GOT3 (cell line): ENCODE measurements at places on chromosomes 12 and 14.

GRCh38 chr12:71008616-71009015 is 88.1 kb upstream of the PTPRR start:
- DNase-seq: no peak

DNA sequence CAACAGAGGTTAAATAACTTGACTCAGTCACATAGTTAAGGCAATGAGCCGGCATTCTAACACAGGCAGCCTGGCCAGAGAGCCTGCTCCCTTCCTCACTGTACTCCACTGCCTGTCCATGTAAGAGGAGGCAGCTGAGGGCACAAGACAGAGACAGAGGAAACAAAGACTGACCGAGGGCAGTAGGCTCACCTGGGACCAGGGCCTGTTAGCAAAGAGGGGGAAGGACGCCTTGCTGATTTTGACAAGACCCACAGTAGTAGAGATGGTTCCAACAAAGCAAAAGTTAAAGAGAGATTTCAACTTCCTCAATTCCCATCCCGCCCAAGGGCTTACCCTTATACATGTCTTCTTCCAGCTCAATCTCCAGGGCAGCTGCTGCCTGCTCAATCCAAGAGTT is 26.5 kb downstream of the OTUB2 start:
- no peak for DNase-seq

GRCh38 chr12:54859502-54859901 is 5.2 kb downstream of the MUCL1 start:
- DNase-seq: no peak

- DNase-seq: peak; percentile 24
Measured at GRCh38 chr14:77988970-77989369, 181.2 kb upstream of the NRXN3 start.

GRCh38 chr14:92647797-92648279 is 100.6 kb downstream of the LGMN start:
- no peak for DNase-seq

GRCh38 chr12:20370014-20370386 is 1.7 kb downstream of the PDE3A start:
- no peak for DNase-seq

DNA sequence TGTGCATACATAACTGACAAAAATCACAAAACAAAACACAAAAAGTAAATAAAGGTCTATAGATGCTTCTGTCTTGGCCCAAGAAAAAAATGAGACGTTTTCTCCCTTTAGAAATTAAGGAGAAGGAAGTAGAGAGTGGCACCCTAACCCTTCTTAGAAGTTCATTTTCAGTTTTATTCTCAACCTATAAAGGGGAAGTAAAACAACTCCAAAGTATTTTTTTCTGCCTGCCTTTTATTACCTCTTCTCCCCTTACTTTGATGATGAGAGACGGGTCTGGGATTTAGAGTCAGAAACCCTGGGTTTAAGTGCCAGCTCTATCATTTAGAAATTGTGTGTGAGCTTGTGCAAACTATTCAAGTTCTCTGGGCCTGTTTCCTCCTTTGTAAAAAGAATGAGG is 2.8 kb downstream of the PRIM1 start:
- DNase-seq: no peak

GRCh38 chr12:10372559-10372958 is 17.3 kb downstream of the KLRK1 start:
- DNase-seq: no peak

- DNase-seq: no peak
Measured at GRCh38 chr14:72605096-72605920, 288.6 kb downstream of the DPF3 start.

DNA sequence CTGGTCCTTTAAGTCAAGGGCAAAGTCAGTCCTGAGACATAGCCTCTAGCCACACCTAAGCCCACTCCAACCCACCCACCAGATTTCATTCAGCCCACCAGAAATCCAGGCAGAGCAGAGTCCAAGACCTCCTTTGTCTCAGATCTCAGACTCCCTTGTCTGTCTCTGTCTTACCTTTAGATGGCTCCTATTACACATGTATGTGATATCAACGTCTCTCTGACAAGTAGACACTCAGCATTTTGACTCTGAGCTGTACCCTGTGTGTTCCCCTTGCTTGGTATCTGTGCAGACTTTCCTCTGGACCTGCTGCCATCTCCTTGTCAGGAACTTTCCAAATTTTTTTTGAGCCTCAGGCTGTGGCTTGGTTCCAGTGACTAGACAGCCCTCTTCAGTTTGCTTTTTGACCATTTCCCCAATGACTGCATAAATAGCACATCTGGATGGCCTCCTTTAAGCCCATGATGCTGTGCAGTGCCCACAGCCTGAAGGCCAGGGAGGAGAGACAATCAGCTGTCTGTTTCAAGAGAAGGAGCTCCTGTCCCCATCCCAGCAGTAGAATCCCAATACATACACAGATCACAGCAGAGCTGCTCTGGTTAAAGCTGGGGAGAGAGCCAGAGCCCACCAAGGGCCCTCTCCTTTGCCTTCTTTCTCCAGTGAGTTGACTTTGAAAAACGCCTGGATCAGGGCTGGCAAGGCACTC is 7.0 kb downstream of the POU6F1 start:
- no peak for DNase-seq

- DNase-seq: no peak
Measured at GRCh38 chr14:99779751-99780150, 13.5 kb upstream of the EML1 start.
